Right hindlimb (tissue), 1 donor: ENCODE measurements at places on chromosomes 12 and 14.

DNA sequence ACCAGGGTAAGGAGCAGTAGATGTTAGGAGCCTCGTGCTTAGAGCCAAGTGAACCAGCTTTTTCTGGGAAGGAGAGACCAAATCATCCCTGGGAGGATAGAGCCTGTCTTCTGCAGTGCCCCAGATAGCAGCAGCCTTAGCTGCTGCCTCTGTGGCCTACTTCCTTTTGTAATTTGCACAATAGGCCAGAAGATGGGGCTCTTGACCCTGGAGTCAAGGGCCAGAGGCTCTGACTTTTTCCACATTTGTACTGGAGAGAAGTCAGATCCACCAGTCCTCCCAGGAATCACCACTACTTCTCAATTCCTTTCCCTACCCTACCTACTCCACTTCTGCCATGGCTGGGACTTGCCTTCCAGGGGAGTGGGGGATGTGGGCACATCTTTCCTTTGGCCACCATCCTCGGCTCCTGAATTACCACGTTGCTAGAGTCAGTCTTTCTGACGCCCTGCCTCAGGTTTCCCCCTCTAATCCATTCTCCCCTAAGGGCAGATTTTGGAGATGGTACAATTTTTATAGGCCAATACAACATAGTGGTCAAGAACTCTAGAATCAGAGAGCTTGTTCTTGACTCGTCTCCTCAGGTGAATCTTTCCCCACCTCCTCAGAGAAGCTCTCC lies 3.3 kb upstream of the SLC4A8 start:
- DNase-seq: peak; percentile 74

DNA sequence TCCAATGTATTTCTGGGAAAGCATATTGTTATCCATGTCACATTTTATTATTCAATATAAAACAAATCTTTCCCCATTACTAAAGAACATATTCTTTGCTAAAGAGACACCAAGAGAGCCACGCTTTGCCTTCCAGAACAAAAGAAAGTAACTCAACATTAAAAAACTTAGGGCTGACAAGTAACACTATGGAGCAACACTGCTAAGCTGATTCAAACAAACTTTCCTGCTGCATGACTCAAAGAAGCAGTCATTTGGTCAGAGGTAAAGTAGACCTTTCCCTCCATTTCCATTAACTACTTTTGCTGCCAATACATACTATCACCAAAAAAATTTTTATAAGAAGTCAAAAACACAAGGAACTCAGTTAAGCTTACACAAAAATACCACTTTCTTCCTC lies 83.0 kb downstream of the DENND5B start:
- no peak for DNase-seq

- DNase-seq: peak; percentile 12
These were observed 393 bp downstream of the SYT1 start for GRCh38 chr12:78864870-78865463.

DNA sequence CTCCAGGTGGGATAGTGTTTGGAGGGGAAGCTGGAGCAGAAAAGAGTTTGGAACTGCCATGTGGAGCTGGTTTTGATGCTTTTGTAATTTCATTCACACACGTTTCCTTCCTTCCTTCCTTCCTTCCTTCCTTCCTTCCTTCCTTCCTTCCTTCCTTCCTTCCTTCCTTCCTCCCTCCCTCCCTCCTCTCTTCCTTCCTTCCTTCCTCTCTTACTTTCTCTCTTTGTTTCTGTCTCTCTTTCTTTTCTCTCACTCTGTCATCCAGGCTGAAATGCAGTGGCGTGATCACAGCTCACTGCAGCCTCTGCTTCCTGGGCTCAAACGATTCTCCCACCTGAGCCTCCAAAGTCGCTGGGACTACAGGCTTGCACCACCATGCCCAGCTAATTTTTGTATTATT lies 168.0 kb upstream of the ARID2 start:
- DNase-seq: no peak

DNA sequence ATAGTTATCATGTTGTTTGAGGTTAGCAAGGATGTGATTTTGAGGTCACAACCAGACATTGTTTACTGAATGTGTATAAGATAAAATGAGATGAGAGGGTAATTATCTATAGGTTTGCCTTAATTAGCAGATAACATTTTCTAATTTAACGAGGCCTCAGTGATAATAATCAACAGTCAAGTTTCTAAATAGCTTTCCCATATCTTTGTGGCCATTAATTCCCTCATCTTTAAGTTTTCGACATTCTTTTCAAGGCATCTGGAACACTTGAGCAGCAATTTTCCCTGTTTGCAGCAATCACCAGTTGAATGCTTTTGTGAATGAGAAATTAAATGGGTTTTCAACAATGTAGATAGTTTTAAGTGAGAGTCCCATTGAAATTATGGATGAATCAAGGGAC lies 304.1 kb downstream of the SYT1 start:
- no peak for DNase-seq

DNA sequence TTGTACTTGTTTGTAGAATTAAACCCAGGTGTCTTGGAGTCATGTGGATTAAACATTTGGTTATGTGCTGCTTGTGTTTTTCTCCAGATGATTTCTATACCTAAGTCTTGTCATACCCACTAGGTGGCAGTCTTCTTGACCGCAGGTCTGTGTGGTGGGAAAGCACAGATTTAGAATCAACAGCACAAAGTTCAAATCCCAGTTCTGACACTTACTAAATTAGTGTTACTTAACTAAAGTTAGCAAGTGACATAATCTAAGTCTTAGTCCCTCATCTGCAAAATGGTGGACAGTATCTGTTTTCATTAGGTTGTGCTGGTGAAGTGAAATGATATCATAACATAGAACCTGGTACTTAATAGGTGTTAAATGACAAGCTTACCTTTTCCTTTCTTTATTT lies 151.0 kb upstream of the ARHGAP5 start:
- no peak for DNase-seq

- no peak for DNase-seq
These were observed 58.6 kb downstream of the NRXN3 start for GRCh38 chr14:78228702-78229327.

DNA sequence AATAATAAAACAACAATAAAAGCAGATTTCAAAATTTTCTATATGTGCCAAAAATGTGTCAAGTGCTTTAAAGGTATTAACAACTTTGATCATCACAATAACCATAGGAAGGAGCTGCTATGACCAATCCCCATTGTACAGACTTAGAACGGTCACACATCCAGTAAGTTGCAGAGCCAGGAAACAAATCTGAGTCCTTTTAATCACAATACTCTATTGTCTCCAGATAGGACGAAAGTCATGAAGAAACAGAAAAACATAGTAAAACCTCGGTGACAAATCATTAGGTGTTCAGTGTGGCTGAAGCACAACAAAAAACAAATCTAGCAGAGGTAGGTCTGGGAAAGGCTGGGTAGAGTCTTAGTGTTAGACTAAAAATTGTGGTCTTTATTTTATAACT lies 178.8 kb downstream of the GRIP1 start:
- DNase-seq: no peak

- DNase-seq: no peak
These were observed 49.2 kb upstream of the BCAT1 start for GRCh38 chr12:24997970-24998582.

GRCh38 chr12:8912914-8913313 lies 1.4 kb upstream of the PHC1 start:
- peak; percentile 21 for DNase-seq

- no peak for DNase-seq
These were observed 13.6 kb upstream of the AQP2 start for GRCh38 chr12:49936925-49937324.
